ENCODE measurements at places on chromosomes 3 and 15. TPM values are rescaled to one million over a fixed set of nuclear protein-coding genes. Genes with fewer than 3 reads are reported as not detected.

The PLA2G4E gene
- total RNA-seq: 1.1 TPM

The LSMEM2 gene
- not detected for total RNA-seq

- no peak overlapping the region for H3K27ac ChIP-seq
- H3K27me3 ChIP-seq: no peaks in the 10 kb centered on the region
- DNase-seq: no peak
- H3K4me1 ChIP-seq: no peaks in the 10 kb centered on the region
- no peak overlapping the region for H3K4me3 ChIP-seq
- H3K36me3 ChIP-seq: no peaks in the 10 kb centered on the region
These were observed 31.0 kb downstream of the IQSEC1 start for GRCh38 chr3:13042127-13042701.

- no peak overlapping the region for H3K4me3 ChIP-seq
- no peak for DNase-seq
- no peaks in the 10 kb centered on the region for H3K4me1 ChIP-seq
- no peaks in the 10 kb centered on the region for H3K27me3 ChIP-seq
These were observed 47.1 kb downstream of the PARP14 start for GRCh38 chr3:122727766-122728165.

DNA sequence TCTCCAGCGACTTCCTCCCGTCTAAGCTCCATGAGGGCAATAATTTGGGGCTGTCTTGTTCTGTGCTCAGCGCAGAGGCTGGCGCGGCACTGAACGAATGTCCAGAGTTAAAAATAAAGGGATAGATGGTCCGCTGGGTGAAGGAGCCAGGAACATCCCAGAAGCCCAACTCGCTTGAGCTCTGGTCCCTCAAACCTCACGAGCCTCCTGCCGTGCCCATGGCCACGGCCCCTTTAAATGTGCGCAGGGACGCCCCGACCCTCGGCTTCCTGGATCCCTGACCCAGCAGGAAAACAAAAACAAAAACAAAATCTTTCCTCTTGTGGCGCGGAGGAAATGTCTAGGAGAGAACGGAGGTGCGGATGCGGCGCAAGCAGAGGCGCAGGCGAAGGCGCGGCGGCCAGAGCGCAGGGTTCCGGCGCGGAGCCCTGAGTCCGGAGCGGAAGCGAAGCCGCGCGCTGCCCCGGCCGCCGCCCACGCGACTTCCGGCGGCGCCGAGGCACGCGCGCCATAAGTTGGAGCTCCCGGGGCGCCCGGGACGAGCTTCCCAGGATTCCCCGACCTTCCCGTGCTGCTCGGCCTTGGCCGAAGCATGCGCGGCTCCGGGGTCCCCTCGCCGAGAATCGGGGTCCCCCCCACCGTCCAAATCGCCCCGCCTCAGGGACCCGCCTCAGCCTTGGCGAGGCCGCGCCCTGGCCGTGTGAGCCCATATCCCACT lies 52.9 kb upstream of the WNT7A start:
- no peaks in the 10 kb centered on the region for H3K4me1 ChIP-seq
- peak overlapping the region; percentile 43 for H3K4me3 ChIP-seq
- no peak for DNase-seq

DNA sequence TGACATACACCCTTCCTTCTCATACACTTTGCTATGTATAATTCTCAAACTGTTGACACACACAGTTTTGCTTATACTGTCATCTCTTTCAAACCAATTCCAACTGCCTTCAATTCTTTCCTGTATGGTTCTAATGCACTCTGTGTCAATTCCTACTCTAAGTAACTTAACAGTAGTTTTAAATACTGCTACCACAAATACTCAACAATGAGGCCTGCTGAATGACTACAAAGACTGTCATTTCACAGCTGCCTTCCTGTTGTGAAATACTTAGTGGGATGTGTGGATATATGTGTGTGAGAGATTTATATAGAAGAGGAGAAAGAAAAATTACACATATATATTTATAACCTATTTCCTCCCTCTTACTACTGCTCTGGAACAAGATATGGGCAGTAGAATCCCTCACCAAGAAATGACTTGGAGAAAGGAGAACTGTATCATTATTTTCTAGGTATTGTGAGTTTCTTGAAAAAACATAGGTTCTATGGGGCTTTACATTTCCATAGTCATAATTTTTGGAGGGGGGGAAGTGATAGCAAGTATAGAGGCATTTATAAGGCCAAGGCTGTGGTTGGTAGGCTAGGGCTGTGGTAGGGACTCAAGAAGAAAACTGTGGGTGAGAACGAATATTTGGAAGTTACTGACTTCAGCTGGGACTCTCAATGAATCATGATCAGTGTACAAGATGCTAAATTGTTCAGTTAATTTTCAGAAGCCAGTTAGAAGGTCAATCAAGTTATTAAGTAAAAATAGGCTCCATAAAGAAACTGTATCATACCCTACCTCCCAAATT lies 88.7 kb downstream of the ANKRD28 start:
- H3K4me3 ChIP-seq: no peak overlapping the region
- peaks cover 63% of the 10 kb centered on the region for H3K36me3 ChIP-seq
- H3K27ac ChIP-seq: no peak overlapping the region
- no peaks in the 10 kb centered on the region for H3K27me3 ChIP-seq

DNA sequence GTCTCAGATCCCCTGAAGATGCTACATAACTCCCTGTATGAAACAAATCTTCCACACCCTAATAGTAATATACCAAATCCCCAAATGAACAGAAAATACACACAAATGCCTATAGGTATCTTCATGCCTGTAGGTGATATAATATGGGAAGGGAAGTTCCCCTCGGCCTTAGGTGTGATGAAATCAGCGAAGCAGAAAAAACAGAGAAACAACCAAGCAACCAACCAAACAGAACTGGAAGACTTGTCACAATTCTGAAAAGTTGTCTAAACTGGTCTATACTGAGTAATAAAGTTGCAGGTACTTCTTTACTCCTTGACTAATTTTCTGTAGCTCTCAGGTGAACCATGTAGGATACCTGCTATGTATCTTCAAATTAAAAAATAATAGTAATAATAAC lies 82.2 kb upstream of the SATB1 start:
- no peak overlapping the region for H3K4me3 ChIP-seq
- no peak overlapping the region for H3K27ac ChIP-seq
- DNase-seq: no peak
- H3K27me3 ChIP-seq: no peaks in the 10 kb centered on the region
- H3K36me3 ChIP-seq: no peaks in the 10 kb centered on the region
